ENCODE measurements at places on chromosomes 16 and 17.
A peak's percentile ranks its signal among the peaks of the same experiment; 100 is the strongest.

DNA sequence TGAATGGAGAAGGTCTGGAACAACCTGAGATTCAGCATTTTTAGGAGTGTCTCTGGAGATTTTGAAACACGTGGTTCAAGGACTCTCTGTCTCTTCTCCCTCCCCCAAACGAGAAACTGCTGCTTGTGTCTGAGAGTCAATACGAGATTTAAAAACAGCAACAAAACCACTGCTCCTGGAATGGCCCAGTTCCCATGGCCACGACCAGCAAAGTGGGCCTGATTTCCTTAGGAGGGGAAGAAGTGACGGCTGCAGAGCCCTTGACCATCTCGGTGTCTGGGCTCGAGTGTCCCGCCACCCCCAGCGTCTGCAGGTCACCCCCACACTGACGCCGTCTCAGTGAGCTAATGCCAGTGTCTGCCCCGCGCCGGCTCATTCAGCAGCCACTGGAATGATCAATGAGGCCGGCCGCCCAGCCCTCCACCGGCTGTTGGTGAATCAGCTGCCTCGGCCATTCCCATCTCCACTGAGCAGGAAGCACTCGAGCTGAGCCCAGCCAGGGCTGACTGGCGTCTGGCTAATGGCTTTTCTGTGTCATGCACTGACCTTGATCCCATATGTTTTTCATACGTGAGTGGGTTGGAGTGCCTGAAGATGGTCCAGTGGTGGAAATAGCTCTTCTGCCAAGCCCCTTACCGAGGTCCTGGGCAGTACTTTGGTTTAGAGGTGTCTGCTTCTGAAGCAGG, 151.8 kb downstream of the PITPNC1 start:
- DNase-seq: no peak

GRCh38 chr16:10171221-10171620, 11.0 kb downstream of the GRIN2A start:
- no peak for DNase-seq

GRCh38 chr16:65235339-65236177, 113.7 kb upstream of the CDH11 start:
- DNase-seq: no peak

DNA sequence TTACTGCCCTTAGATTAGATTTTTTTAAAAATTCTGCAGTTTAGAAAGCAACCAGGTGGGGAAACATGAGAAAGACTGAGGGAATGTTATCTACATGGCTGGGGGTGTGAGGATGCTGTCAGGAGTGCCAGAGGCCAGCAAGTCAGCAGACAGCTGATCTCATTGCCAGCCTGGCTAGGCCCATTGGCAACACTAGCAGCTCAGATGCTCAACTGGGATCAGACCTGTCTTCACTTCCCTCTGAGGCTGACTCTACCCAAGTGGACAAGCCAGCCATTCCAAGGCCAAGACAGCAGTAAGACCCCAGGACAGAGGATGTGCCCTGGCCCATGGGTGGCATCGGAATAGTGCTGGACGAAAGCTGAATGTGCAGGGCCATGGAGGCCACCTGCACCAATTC, 96.2 kb downstream of the TMEM132E start:
- no peak for DNase-seq

DNA sequence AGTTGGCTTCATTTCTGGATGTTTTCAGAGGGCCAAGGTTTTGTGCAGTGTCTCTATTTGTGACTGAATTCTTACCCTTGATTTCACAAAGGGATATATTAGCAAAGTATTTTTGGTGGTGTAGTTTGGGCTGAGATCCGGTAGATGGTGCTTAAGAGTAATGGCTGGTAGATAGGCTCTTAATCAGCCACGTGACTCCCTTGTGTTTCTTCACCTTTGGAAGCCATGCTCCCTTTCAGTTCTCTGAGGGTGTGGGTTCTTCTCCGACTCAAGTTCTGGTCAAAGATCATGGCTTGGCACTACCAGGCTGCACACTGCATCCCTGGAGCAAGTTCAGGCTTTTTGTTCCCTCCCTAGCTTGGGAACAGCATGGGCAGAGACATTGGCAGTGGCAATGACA, 887.3 kb downstream of the CDH8 start:
- DNase-seq: peak; percentile 1

GRCh38 chr17:4509401-4509800, 10.7 kb downstream of the SPNS2 start:
- peak; percentile 62 for DNase-seq

GRCh38 chr17:59512844-59513385, 52.5 kb upstream of the DHX40 start:
- DNase-seq: no peak
